ENCODE measurements at places on chromosomes 4 and X.

DNA sequence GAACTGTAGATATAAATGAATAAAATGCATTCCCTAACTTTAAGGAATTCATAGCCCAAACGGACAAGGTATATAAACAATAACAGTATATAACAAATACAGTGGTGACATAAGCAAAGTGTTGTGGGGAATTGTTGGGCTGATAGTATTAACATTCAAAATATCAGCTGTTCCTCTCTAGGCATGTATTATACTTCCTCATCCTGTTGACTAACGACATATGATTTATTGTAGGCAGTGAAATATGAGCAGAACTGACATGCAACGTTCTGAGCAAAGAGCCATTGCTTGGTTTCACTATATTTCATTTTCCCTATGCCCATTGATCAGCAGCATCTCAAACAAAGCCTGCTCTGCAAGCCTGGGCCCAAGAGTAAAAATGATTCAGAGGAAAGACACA lies 143.9 kb downstream of the PTCHD1 start:
- no peak for DNase-seq

DNA sequence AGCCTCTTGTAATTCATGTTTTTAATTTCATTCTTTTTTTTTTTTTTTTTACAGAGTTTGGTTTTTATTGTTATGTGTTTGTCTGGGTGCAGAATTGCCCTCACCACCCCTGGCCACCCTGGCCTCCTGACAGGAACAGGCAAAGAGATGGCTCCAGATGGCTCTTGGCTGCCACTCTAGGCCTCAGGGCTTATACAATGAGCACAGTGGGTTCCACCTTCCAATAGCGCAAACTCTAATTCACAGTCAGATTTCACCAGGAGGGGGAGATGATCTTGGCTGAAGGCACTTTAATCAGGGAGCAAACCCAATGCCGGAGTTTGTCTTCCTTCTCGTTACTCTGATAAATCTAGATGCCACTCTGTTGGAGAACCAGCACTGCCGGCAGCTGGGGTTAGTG lies 24.8 kb downstream of the CPE start:
- no peak for DNase-seq

- DNase-seq, result no peak
Observed at GRCh38 chr4:6309777-6310176, 40.1 kb downstream of the WFS1 start.

DNA sequence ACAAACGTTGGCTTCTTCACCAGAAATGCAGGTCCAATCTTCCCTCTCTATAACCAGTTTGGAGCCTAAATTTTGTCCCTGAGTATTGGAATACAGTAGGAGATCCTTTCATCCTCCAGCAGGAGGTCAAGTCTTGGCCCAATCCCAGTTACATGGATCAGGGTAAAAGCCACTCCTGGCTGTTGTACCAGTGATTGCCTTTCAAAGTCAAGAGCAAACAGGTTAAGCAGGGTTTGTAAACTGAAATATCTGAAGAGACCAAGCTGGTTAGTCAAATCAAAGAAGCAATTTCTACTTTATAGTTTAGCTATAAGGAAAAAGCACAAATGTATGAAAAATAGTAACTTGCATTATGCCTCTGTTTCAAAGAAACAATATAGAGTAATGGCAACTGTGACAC lies 329.4 kb downstream of the NAF1 start:
- no peak for DNase-seq

DNA sequence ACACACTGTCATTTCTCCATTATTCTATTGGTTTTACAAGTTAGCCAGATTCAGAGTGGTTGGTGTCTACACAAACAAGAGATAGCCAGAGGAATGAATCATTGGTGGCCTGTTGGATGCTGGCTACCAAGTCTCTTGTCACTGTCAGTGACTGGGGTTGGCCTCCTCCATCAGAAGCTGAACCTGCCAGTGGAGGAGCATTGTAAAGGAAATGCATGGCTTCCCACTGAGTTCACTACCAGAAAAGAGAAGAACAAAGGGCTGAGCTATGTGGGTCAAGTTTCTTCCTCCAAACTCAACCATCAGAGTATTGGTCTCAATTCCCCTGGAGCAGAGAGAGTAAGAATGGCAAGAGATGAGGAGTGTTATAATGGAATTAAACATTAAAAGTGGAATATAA lies 26.5 kb upstream of the ANKRD50 start:
- no peak for DNase-seq

- no peak for DNase-seq
Observed at GRCh38 chrX:5810636-5811035, 418.0 kb downstream of the NLGN4X start.

GRCh38 chr4:20176881-20177280 lies 74.8 kb upstream of the SLIT2 start:
- DNase-seq, result no peak

DNA sequence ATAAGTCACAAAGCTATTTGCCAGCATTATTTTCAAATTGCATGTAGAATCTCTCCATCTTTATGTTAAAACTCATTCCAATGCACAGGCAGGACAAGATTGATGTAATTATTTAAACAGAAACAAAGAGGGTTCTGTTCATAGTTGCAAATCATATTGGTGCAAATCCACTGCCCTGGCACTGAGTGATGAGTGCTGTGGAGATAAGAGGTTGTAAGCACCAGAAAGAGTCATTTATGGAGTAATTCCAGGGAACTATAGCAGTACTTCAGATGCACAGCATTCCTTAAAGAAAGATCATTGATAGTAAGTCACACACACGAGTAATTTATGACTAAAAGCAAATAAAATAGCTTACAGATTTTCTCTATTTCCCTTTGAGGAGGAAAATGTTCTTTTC lies 337.7 kb upstream of the CTSO start:
- no peak for DNase-seq

- DNase-seq, result no peak
Observed at GRCh38 chr4:80446664-80447063, 111.1 kb downstream of the CFAP299 start.

DNA sequence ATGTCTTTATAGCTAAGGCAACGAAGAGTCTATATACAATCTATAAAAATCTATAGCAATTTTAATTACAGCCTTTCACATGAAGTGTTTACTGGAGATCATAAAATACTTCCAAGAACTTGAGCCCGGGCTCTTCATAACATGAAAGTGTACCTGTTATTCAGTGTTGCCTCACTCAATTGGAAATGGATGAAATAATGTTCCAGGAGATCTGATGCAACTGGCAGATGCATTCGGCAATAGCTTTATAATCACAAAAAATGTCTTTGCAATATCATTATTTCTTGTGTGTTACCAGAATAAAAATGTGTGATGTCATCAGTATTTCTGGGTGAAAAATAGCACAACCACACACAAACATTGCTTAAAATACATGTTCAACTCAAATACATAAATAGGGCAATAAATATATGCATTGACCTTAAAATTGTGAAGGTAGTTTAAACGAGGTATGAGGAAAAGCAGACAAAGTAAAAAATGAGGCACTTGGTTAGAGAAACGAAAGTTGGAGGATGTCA lies 1266.8 kb upstream of the PCDH7 start:
- DNase-seq, result no peak

DNA sequence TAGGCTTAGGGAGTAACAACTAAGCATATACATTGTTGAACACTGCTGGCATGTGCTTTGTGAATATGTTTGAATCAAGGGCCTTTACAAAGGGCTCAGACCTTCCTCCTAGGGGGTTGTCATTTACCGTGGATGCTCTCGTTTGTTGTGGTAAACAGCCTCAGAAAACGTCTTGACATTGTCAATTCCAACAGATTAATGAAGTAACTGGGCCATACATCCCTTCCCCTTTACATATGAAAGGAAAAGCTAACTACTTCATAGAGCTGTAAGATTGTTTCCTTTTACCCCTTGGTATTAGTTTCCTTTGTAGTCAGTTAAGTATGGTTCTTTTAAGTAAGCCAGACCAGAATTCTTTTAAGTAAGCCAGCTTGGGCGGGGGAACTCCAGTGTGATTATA lies 42.9 kb downstream of the FAT4 start:
- no peak for DNase-seq

GRCh38 chr4:80140194-80140593 lies 57.1 kb upstream of the PRDM8 start:
- no peak for DNase-seq

GRCh38 chr4:102807345-102807744 lies 20.0 kb downstream of the UBE2D3 start:
- DNase-seq, result no peak

- no peak for DNase-seq
Observed at GRCh38 chrX:38985375-38985774, 184.1 kb downstream of the MID1IP1 start.

DNA sequence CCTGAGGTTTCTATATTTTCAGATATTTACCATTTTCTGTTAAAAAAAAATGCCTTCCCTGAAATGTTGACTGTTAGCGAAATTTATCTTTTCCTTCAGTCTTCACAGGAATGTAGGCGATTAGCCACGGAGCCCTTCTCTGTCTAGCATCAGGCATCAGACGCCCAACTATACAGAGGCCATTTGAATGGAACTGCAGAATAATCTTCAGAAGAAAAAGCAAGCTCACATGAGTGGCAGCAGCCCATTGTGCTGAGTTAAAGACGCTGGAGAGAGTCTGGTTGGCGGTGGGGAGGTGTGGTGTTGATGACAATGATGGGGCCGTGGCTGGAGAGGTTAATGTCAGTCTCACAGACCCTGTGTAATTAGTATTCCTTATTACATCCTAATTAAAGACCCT lies 196.8 kb upstream of the LEF1 start:
- no peak for DNase-seq

DNA sequence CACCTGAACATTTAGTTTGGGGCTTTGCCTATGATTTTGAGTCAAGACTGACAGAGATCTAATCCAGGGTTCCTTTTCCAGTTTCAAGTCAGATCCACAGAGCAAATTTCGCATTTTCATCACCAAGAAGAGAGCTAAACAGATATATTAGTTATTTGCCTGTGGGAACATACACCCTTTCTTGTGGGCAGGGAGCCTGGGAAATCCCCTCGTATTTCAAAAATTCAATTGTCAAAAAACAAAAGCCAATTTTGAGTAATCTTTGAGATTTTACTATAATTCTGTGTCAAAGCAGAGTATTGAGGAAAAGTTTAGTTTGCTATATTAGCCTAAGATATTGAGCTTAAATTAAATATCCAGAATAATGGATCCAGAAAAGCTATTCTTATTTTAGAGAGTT lies 56.6 kb downstream of the AFM start:
- no peak for DNase-seq

- DNase-seq, result no peak
Observed at GRCh38 chr4:14908635-14909034, 93.6 kb upstream of the CPEB2 start.

GRCh38 chr4:126778348-126778747 lies 854.4 kb upstream of the INTU start:
- no peak for DNase-seq

GRCh38 chr4:75860606-75861005 lies 41.6 kb downstream of the PPEF2 start:
- no peak for DNase-seq

- DNase-seq, result no peak
Observed at GRCh38 chr4:1226144-1226481, 22.8 kb downstream of the CTBP1 start.

- no peak for DNase-seq
Observed at GRCh38 chr4:7110546-7110945, 42.7 kb upstream of the GRPEL1 start.

- peak; percentile 9 for DNase-seq
Observed at GRCh38 chr4:112526061-112526460, 10.1 kb upstream of the NEUROG2 start.

GRCh38 chr4:188665491-188666457 lies 526.5 kb downstream of the TRIML1 start:
- DNase-seq, result no peak

DNA sequence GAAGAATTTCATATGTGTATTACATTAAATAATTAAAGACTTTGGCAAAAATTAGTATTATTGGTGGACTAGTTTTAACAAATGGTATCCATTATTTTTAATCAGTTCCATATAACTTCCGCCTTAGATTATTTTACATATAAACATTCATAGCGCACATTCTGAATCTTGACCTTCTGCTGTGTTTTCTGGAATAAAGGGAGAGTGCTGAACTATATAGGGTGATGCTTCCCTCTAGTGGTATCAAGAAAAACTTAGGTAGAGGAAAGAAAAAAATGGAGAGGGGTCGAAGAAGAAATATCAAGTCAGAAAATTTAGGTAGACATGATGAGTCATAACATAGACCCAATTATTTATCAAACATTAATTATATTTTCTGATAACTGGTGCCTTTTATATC lies 155.6 kb upstream of the PACRGL start:
- no peak for DNase-seq

GRCh38 chr4:7868892-7869471 lies 70.7 kb downstream of the AFAP1 start:
- DNase-seq, result no peak

GRCh38 chrX:32155044-32155638 lies 1056.2 kb downstream of the DMD start:
- DNase-seq, result no peak

- no peak for DNase-seq
Observed at GRCh38 chr4:126812076-126812475, 820.7 kb upstream of the INTU start.

- peak; percentile 14 for DNase-seq
Observed at GRCh38 chr4:158670975-158671664, 567 bp downstream of the C4orf46 start.

GRCh38 chr4:13957871-13958270 lies 330.3 kb upstream of the BOD1L1 start:
- DNase-seq, result no peak

GRCh38 chr4:47639531-47639930 lies 154.5 kb downstream of the ATP10D start:
- no peak for DNase-seq

- DNase-seq, result no peak
Observed at GRCh38 chr4:176894498-176894897, 101.8 kb upstream of the VEGFC start.

GRCh38 chr4:171279131-171279530 lies 534.1 kb upstream of the GALNTL6 start:
- DNase-seq, result no peak

GRCh38 chrX:11970578-11971359 lies 167.5 kb upstream of the FRMPD4 start:
- DNase-seq, result no peak

DNA sequence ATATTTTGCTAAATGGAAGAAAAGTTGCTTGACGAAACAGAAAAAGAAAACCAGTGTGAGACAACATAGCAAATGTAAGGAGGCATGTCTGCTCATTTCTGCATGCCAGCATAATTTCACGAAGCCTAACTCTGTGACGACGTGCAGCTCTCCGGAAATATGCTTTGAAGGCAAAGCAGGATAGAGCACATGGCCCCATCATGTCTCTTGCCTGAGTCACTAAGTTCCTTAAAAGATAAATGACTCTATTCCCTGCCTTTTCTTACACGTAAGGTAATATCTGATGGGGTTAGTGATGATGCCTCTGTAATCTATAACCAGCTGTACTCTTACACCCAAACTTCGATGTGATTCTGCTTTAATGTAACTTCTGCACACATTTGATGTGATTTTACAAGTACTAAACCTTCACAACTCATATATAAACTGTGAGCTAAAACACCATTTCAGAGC lies 64.5 kb downstream of the ANXA3 start:
- peak; percentile 68 for DNase-seq

DNA sequence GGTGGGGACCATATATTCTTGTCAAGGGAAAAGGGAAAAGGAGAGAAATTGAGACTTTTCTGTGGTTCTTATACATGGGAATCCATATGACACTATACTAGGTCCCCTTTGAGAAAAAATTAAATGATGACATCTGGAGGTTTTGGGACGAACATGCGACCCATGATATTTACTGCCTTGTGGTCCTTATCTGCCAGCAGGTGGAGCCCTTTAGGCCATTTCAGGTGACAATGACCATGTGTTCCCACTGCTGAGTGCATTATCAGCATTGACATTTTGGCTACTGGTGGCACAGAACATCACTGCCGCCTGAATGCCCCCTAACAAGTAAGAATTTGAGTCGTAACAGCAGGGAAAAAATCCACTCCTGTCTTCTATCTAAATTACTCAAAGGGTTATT lies 843.4 kb downstream of the FSTL5 start:
- no peak for DNase-seq
